Posterior vena cava (tissue), 2 donors: ENCODE measurements at places on chromosomes 16 and 17. TPM values are rescaled to one million over a fixed set of nuclear protein-coding genes. Genes with fewer than 3 reads are reported as not detected.
A peak's percentile ranks its signal among the peaks of the same experiment; 100 is the strongest.

GRCh38 chr17:48121923-48122664 lies 14.5 kb downstream of the SNX11 start:
- DNase-seq = peak; percentile 9

DNA sequence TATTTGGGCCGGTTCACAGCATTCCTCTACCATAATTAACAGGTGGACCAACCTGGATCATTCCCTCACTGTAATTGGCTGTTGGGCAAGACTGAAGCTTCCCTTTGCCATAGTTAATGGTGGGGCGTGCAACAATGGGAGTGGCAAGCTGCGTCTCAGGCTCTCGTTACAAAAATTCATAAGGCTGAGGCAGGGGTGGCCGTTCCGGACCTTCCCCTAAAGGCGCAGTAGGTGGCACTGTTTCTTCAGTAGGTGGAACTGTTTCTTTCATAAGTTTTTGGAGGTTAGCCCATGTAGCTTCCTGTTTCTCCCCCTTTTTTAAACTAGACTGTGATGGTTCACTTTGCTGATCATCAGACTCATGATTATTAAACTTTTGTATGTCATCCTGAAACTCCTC lies 17.0 kb upstream of the TMC5 start:
- DNase-seq = no peak

GRCh38 chr16:22126037-22126558 lies 33.8 kb downstream of the VWA3A start:
- no peak for DNase-seq

The MYH2 gene
- total RNA-seq = not detected

GRCh38 chr16:54282202-54282927 lies 4.2 kb downstream of the IRX3 start:
- no peak for DNase-seq

The ZNF385C gene
- total RNA-seq = 0.19 TPM

DNA sequence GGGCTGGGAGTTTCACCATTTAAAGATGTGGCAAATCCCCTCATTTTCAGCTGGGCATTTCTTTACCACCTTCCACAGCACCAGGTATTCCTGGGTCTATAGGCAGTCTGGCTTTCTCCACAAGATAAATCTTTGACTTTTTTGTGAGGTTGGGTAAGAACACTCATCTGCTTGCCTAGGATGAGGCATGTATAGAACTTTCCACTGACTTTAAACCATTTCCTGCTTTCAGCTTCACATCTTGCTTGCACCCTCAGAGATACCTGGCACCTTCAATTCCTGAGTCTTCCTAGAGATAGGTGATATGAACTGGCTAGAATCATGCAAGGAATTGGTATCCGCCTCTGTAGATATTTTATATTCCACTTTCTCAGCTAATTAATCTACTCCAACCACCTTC lies 27.9 kb downstream of the SMURF2 start:
- DNase-seq = no peak

DNA sequence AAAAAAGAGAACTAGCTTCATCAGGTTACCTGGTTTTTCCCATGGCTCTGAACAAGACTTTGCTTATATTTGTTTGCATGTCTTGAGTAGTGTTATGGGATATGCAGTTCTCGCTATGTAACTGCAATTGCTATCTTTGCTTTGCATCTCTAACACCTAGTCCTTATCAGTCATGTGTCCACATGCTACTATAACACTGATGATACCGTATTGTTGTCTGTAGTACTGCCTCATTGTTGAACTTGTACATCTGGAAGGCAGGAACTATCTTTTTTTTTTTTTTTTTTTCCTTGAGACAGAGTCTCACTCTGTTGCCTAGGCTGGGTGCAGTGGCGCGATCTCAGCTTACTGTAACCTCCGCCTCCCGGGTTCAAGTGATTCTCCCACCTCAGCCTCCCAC lies 2.5 kb downstream of the PSME3 start:
- no peak for DNase-seq

DNA sequence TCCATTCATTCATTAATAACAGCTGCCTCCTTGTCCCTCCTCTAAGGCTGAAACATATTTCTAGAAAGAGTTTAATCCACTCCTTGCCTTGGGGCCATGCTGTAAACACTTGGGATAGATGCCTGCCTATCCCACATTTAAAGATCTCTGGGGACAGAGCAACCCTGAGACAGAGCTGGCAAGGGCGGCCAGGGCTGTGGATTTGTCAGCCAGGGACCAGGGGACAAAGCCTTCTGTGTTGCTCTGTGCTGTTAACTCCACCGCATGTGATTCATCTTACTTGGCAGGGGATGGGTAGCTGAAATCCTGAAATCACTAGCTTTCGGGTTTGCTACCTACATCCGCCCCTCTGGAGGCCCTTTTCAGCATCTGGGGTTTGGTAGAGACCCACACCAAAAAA lies 392.9 kb downstream of the SLC39A11 start:
- DNase-seq = peak; percentile 34

DNA sequence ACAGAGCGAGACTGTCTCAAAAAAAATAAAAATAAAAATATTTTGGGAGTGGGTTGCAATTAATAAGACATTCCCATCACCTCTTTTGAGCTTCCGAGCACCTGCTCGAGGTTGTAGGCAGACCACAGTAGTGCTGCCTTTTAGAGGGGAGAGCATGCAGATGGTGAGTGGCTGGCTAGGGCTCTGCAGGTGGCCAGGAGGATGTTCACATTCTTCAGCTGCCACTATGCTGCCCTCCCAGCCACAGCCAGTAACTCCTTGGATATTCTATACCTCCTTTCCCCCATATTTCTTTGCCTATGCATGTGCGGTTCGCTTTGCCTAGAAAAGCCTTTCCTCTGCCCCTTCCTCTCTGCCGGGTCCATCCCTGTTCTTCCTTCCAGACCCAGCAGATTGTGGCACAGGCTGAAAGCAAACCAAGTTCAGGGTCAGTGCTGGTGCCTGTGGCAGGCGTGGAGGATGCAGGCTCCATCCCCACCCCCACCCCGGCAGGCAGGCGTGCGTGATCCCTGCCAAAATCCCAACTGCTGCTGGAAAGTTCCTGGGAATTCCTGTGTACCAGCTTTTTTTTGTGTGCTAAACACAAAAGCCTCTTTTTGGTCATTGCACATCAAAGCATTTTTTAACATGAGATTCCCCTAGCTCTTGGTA lies 33.8 kb upstream of the CMIP start:
- peak; percentile 35 for DNase-seq

GRCh38 chr16:74046524-74046923 lies 250.1 kb upstream of the PSMD7 start:
- no peak for DNase-seq

The DNAJA3 gene
- total RNA-seq = 23.6 TPM

- no peak for DNase-seq
Measured at GRCh38 chr17:71849783-71850768, 270.7 kb upstream of the SOX9 start.

The C17orf78 gene
- not detected for total RNA-seq

The PLEKHH3 gene
- 22.2 TPM for total RNA-seq

DNA sequence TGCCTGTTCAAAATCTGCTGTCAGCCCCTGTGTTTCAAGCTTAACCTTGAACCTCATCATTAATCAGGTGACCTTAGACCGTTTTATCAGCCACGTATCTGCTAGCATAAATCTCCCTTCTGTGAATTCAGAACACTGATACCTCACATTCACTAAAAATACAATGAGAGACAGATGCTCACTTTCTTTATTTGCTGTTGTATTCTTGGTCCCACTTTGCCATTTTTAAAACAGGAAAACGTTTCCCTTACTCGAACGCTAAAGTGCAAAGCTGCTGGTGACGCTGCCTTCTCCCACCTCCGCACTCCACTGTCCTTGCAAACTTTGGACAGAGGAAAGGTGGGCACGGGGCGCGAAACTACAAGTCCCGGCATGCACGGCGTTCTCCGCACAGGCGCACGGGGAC lies 220 bp upstream of the ARHGAP44 start:
- no peak for DNase-seq

- peak; percentile 52 for DNase-seq
Measured at GRCh38 chr17:50262001-50262794, 12.1 kb upstream of the TMEM92 start.

DNA sequence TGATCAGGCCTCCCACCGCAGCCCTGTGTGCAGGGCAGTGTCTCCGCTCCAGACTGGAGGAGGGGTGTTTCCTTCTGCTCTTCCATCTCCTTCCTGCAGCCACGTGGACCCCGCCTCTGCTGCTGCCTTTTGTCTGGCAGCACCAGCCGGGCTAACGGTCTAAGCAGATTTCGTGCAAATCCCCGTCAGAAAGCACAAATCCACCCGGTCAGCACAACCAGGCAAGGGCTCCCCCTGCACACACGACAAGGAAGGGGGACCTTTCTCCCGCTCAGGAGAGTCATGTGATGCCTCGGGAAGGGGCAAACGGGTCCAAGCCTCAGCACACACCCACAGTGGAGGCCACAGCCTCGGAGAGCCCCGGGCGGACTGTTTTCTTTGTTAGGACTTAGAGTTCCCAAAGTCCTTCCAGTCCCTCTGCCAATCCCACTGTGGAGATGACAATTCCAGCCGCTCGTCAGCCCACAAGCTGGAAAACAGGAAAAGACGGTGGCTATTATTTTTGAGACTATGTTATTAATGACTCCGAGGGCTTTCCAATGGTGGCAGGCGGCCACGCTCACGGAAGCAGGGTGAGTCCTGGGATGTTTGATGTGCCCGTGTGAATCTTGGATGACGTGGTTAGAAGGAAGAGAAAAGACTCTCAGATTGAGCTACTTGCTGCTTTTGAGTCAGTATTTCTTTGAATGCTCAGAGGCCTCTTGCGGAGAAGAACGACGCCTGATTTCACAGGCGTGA lies 22.5 kb upstream of the MEAK7 start:
- DNase-seq = no peak

DNA sequence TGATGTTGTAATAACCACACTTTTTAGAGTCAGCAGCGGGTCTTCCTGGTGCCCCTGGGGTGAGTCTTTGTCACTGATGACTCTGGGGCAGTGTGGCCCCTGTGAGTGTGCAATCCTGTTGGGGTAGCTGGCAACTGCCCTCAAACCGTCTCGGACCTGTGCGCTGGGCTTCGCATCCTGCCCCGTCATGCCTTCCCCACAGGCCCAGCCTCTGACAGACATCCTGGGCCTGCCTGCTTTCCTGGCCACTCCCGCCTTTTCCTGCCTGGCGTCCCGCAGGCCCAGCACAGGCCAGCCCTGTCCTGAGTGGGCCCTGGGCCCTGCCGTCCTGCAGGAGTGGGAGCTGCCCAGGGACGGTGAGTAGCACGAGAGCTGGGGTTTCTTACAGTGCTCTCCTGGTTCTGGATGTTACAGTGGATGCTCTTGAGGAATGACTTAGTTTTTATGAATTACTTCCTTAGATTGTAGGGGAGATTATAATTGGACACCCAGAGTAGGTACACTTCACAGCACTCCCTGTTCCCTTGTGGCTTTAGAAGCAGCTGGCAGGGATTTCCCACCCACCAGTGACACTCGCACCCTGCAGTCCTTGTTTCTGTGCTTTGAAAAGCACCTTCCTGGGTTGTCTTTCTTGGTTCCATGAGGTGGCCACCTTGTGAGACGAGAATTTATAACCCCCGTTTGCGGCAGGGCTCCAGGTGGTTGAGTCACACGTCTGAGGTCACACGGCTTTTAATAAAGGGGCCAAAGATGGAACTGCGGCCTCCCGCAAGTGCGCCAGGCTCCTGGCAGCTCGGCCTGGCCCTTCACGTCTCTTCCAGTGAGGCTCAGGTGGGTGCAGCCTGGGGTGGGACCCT lies 50.0 kb upstream of the CAPN15 start:
- no peak for DNase-seq

DNA sequence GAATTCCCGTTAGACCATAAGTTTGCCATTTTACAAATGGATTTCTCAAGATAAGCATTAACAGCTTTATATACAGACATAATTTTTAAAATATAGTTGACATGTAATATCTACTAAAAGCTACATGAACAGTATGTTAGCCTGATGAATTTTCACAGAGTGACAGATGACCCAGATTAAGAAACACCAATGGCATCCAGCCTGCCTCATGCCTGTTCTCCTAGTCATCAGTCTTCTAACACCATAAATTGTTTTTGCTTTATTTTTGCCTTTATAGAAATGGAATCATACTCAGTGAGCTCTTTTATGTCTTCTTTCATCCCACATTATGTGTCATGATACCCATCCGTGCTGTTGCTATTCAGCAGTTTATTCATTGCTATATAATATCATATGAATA lies 80.0 kb downstream of the ATF7IP2 start:
- no peak for DNase-seq

The KRT40 gene
- total RNA-seq = not detected

The OR2C1 gene
- total RNA-seq = not detected

The OMG gene
- total RNA-seq = 2.9 TPM
